ENCODE measurements at places on chromosomes 6 and 20. TPM values are rescaled to one million over a fixed set of nuclear protein-coding genes. Genes with fewer than 3 reads are reported as not detected.

- no peak for DNase-seq
- H3K27ac ChIP-seq: no peak overlapping the region
- no peaks in the 10 kb centered on the region for H3K36me3 ChIP-seq
- H3K4me1 ChIP-seq: no peaks in the 10 kb centered on the region
- H3K4me3 ChIP-seq: no peak overlapping the region
Observed at GRCh38 chr6:1325461-1326309, 13.8 kb downstream of the FOXQ1 start.

DNA sequence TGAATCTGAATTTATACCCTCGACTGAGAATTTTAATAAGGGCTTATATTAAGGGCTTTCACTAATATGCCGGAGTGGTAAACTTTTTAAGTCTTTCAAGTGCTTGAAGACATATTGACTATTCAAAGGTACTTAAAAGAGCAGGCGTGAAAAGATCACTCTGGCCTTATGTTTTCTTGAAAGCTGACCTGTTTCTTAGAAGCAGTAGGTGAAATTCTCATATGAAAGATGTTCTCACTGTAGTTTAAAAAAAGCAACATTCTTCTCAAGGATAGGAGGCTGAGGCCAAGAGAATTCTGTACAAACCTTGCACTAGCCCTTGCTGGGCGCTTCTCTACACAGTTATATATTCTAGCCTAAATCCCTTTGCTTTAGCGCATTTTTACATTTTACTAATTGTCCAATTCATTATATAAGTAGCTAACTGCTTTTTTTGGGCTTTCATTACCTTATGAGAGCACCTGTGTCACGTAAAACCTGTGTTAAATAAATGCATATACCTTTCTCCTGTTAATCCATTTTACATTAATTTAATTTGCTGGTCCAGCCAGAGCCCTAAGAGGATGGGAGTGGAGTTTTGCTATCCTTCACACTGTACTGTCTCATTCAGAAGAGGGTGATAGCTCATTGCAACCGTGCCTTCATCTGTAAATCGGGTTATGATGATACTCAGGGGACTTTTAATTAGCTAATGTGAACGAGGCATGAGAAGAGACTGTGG is 59.6 kb upstream of the HFE start:
- no peak for DNase-seq
- peak overlapping the region; percentile 75 for H3K4me3 ChIP-seq
- H3K27ac ChIP-seq: peak overlapping the region; percentile 78
- H3K36me3 ChIP-seq: no peaks in the 10 kb centered on the region

GRCh38 chr6:105940990-105941389 is 145.1 kb upstream of the PRDM1 start:
- DNase-seq: no peak
- no peak overlapping the region for H3K4me3 ChIP-seq
- H3K4me1 ChIP-seq: no peaks in the 10 kb centered on the region

DNA sequence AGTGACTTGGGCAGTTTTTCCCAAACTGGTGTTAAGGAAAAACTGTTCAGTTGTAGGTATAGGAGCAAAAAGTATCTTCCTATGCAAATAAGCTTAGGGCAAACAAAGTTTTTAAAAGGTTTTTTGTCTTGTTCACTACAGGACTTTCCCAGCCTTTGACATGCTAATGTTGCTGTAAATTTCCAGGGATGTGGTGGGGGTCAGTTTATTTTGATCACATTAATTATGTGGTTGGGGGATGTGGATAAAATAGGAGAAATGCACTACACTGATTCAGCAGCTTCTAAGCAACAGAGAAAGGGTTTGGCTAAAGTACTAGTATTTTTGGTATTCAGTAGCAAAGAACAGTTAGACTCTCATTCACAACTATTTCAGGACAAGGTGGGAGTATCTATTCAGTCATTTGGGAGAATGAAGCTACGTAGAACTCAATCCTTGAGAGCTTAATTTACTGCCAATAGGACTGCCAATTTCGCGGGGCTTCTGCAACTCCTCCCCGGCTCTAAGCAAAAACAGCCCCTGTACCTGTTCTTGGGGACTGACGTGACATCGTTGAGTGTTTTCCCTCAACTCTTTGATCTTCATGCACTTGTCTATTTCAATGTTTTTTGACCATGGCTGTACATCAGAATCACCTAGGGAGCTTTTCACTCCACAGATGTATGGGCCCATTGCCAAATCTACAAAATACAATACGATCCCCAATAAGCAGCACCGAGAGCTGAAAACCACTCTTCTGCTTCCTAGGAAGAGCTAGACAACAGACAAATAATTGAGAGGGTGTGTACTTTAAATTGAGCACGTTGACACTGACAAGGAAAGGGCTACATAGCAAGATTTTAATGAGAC is 94.8 kb upstream of the NHSL1 start:
- H3K27me3 ChIP-seq: no peaks in the 10 kb centered on the region
- peaks cover 3% of the 10 kb centered on the region for H3K4me1 ChIP-seq
- DNase-seq: no peak
- no peaks in the 10 kb centered on the region for H3K36me3 ChIP-seq
- H3K27ac ChIP-seq: no peak overlapping the region
- H3K4me3 ChIP-seq: no peak overlapping the region

DNA sequence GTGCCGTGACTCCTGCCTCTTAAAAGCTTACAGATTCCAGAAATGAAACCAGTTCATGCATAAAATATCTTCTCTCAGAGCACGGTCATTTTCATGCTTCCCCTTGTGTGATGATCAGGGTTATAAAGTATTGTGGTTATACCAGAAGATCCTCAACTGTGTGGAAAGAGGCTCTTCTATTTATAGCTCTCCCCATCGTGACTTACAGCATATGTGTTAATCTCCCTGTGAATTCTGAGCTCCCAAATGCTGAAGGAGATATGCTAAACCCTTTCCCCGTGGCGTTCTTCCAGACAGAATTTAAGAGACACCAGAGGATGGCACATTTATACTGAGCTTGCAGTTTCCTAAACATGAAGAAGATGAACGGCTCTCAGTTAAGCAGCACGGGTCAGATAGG is 158.8 kb downstream of the CDH26 start:
- peaks cover 1% of the 10 kb centered on the region for H3K27me3 ChIP-seq
- no peaks in the 10 kb centered on the region for H3K4me1 ChIP-seq
- H3K4me3 ChIP-seq: no peak overlapping the region
- H3K27ac ChIP-seq: no peak overlapping the region
- no peaks in the 10 kb centered on the region for H3K36me3 ChIP-seq
- no peak for DNase-seq

DNA sequence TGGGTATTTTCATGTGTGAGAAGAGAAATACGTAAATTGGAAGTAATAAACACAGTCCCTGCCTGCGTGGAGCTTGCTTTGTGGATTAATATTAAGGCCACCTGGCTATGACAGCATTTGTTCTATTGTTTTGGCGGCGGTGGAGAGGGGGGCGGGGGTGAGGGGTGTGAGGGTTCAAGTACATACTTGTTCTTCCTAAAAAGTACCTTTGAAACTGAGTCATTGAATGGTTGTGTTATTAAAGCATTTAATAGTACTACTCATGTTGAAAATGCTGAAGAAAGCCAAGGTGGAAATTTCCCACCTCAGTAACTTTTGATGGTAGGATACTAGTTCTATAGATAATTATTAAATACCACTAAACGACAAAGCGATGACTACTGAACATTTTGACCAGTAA is 95.0 kb downstream of the FOXC1 start:
- no peaks in the 10 kb centered on the region for H3K4me1 ChIP-seq
- no peaks in the 10 kb centered on the region for H3K27me3 ChIP-seq
- no peaks in the 10 kb centered on the region for H3K36me3 ChIP-seq
- no peak overlapping the region for H3K4me3 ChIP-seq
- DNase-seq: no peak

- DNase-seq: no peak
- H3K36me3 ChIP-seq: no peaks in the 10 kb centered on the region
- no peak overlapping the region for H3K4me3 ChIP-seq
- no peaks in the 10 kb centered on the region for H3K27me3 ChIP-seq
- H3K4me1 ChIP-seq: no peaks in the 10 kb centered on the region
- H3K27ac ChIP-seq: no peak overlapping the region
Observed at GRCh38 chr6:82980086-82980485, 85.6 kb downstream of the UBE3D start.

GRCh38 chr6:135283926-135284325 is 102.8 kb downstream of the MYB start:
- no peak overlapping the region for H3K27ac ChIP-seq
- H3K4me3 ChIP-seq: no peak overlapping the region
- no peak for DNase-seq
- no peaks in the 10 kb centered on the region for H3K36me3 ChIP-seq
- no peaks in the 10 kb centered on the region for H3K4me1 ChIP-seq

GRCh38 chr6:113979937-113980336 is 9.0 kb upstream of the HDAC2 start:
- no peaks in the 10 kb centered on the region for H3K36me3 ChIP-seq
- H3K4me1 ChIP-seq: no peaks in the 10 kb centered on the region
- no peak for DNase-seq
- no peaks in the 10 kb centered on the region for H3K27me3 ChIP-seq
- no peak overlapping the region for H3K4me3 ChIP-seq

The C4A gene
- total RNA-seq: 0.48 TPM

DNA sequence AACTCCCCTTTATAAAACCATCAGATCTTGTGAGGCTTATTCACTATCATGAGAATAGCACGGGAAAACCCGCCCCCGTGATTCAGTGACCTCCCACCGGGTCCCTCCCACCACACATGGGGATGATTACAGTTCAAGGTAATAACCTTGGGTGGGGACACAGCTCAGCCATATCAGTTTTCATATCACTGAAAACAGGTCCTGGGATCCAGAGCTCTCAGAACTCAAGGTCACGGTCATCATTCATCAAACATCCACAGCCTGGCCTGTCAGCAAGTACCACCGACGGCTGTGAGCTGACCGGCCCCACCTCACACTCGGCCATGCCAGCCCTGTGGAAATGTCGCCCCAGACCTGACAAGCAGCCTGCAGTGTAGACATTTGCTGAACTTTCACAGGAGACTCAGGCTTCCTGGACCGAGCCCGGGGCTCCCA is 14.1 kb upstream of the FRMD1 start:
- no peak for DNase-seq
- no peak overlapping the region for H3K4me3 ChIP-seq
- H3K27ac ChIP-seq: no peak overlapping the region
- peaks cover 2% of the 10 kb centered on the region for H3K27me3 ChIP-seq

The TENT5A gene
- 2.9 TPM for total RNA-seq

The EFCAB8 gene
- 0.20 TPM for total RNA-seq

DNA sequence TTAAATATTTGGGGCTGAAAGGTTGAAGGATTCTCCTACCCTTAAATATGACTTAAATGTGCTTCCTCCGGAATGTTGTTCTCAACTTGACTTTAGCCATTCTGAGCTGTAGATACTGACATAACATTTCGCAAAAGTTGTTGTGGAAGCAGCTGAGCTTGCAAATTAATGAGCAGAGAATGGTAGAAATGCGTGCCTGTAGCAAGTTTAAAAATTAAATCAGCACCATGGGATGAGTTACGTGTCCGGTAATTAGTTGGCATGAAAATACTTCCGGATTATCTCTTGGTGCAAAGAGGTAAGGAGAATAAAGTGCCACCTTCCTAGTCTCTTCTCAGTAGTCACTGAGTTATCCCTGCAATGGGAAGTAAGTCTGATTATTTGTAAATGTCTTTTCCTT is 23.6 kb upstream of the PBOV1 start:
- no peak overlapping the region for H3K4me3 ChIP-seq
- H3K27me3 ChIP-seq: no peaks in the 10 kb centered on the region
- DNase-seq: no peak
- H3K4me1 ChIP-seq: no peaks in the 10 kb centered on the region
- no peaks in the 10 kb centered on the region for H3K36me3 ChIP-seq

GRCh38 chr6:105786890-105787655 is 299.1 kb upstream of the PRDM1 start:
- DNase-seq: no peak
- no peaks in the 10 kb centered on the region for H3K36me3 ChIP-seq
- no peaks in the 10 kb centered on the region for H3K4me1 ChIP-seq
- H3K27me3 ChIP-seq: no peaks in the 10 kb centered on the region

The OXT gene
- total RNA-seq: not detected

Measured in H1 (cell line).